ENCODE measurements at places on chromosomes 5 and 9. TPM values are rescaled to one million over a fixed set of nuclear protein-coding genes. Genes with fewer than 3 reads are reported as not detected.

GRCh38 chr5:180130876-180131740 is 59.5 kb upstream of the RNF130 start:
- DNase-seq: no peak

GRCh38 chr5:396531-396961 is 46.4 kb upstream of the EXOC3 start:
- no peak for DNase-seq

DNA sequence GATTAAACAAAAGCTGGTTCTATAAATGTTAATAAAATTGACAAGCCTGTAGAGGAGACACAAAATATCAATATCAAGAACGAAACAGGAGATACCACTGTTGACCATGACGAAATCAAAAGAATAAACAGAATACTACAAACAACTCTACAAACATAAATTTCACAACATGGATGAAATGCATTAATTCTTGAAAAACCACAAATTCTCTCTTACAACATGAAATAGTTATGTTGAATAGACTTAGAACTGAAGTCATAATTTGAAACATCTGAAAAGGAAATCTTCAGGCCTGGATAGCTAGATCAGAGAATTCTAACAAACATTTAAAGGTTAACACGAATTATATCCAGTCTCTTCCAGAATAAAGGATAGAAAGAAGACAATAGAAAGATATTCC is 6.9 kb upstream of the SPATA31C1 start:
- DNase-seq: no peak

GRCh38 chr5:35233121-35233520 is 2.8 kb upstream of the PRLR start:
- DNase-seq: no peak

GRCh38 chr5:96487859-96488258 is 54.8 kb upstream of the PCSK1 start:
- no peak for DNase-seq

DNA sequence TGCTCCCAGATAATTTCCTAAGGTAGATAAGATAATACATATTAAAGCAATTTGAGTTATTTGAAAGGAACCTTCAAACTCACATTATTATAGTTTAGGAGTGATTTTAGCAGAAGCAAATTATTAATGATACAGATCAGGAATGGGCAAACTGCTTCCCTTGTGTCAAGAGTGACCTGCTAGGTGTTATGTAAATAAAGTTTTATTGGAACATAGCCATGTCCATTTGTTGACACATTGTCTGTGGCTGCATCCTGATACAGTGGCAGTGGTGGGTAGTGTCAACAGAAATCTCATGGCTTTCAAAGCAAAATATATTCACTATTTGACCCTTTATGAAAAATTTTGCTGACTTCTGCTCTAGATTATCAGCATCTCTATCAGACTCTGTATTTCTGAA is 11.4 kb upstream of the BASP1 start:
- no peak for DNase-seq

DNA sequence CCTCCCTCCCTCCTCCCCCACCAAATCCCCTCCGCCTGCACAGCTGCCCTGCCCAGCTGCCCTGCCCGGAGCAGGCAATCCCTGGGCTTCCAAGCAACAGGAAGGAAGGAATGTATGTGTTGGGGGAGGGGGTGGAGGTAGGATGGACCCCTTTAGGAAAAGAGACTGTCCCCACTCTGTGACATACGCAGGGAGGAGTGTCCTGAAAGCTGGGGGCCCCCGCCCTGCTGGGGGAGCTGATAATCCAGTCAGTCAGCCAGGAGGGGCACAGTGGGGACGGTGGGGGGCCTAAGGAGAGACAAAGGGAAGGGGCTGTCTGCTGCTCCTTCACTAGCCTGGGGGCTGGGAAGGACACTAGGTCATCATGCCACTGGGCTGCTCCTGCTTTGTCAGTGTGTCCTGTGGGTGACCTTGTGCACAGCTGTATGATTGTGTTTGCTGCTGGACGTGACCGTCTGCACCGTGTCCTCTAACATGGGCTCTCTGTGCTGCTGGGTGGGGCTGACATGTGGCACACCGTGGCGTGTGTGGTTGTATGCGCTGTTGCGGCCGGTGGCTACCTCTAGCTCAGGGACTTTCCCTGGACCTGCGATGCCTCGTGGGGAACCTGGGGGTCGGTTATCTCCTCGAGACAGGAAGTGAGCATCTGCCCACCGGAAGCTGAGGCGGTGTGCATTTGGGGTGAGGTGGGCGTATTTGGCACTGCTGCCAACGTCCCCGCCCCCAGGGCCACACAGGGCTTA is 3.0 kb downstream of the N4BP3 start:
- DNase-seq: no peak

GRCh38 chr5:35789732-35790456 is 66.8 kb upstream of the IL7R start:
- no peak for DNase-seq

- peak; percentile 61 for DNase-seq
Observed at GRCh38 chr5:96807075-96807654, 580 bp downstream of the ERAP1 start.

GRCh38 chr5:136192015-136192525 is 892 bp downstream of the SMIM32 start:
- no peak for DNase-seq

- no peak for DNase-seq
Observed at GRCh38 chr9:16060436-16061129, 507.7 kb downstream of the CCDC171 start.

GRCh38 chr5:50887889-50888633 is 221.6 kb downstream of the PARP8 start:
- DNase-seq: no peak

- DNase-seq: no peak
Observed at GRCh38 chr5:54619731-54620130, 102.2 kb downstream of the SNX18 start.

- DNase-seq: no peak
Observed at GRCh38 chr9:121510766-121511550, 11.3 kb upstream of the GGTA1 start.

DNA sequence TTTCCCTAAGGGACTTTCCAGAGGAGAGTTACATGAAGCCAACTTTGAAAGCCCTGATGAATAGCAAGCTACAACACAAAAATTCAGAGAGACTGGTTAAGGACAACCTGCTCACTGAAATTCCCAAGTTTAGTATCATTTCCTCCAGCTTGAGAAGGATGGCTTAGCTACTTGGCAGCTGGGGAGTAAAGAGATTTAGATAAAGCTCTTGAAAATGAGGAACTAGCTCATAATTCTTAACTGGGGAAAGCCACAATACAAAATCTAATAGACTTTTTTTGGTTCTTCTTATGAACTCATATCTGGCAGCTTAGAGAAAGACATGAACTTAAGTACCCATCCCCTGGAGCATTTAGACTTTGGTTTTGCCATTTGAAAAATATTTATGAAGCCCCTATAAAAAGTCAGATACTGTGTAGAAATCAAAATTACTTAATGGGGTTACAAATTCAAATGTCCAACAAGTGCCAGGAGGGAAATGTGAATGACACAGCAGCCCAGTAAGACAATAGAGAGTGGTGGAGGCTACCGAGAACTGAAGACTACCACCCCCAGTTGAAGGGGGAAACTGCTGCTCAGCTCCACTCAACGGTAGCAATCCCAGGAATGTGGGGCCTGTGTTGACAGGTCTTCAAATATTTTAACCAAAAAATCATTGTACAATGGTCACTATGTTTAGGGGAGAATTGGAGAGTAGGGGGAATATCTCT is 79.4 kb upstream of the ADRB2 start:
- DNase-seq: no peak

CDO1 gene
- 5.2 TPM for polyA plus RNA-seq

MCTP1 gene
- 0.48 TPM for polyA plus RNA-seq

PCDH1 gene
- polyA plus RNA-seq: 1.3 TPM

TAF11L5 gene
- not detected for polyA plus RNA-seq

CSF1R gene
- not detected for polyA plus RNA-seq

Measured in HepG2 (cell line).